ENCODE measurements at places on chromosomes 16 and 17.
A peak's percentile ranks its signal among the peaks of the same experiment; 100 is the strongest.

DNA sequence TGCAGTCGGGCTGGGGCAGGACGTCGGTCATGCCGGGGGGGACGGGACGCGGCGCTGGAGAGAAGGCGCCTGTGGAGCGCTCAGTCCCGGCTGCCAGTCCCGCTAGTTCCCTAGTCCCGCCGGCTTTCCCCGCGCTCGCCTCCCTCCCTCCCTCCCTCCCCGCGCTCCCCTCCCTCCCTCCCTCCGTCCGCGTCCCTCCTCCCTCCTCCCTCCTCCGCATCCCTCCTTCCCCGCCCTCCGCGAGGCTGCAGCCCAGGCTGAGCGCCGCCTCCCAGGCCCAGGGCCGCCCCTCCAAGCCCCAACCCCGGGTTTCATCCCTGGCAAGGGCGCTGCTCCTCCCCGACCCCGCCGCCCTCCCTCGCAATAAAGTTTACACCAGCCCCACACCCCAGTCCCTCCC, 34.8 kb downstream of the TIMM22 start:
- DNase-seq, result peak; percentile 85

- DNase-seq, result no peak
Measured at GRCh38 chr17:2011411-2012371, 13.4 kb downstream of the RTN4RL1 start.

GRCh38 chr17:9251273-9251672, 230.0 kb downstream of the NTN1 start:
- DNase-seq, result peak; percentile 28

DNA sequence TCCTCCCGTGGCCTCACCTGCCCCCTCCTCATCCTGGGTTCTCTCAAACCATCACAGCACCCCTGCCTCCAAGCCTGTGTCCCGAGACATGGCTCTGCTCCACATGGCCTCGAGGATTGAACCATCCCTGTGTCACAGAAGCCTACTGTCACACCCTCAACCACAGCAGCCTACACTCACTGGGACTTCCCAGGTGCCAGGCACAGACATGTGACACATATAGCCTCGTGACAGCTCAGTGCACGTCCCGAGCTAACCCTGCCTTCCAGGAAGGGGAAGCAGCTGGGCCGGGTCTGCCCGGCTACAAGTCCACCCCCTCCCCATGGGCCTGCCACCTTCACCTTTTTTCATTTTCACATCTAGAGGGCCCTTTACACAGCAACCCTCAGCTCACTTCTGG, 238.3 kb downstream of the CPPED1 start:
- no peak for DNase-seq

DNA sequence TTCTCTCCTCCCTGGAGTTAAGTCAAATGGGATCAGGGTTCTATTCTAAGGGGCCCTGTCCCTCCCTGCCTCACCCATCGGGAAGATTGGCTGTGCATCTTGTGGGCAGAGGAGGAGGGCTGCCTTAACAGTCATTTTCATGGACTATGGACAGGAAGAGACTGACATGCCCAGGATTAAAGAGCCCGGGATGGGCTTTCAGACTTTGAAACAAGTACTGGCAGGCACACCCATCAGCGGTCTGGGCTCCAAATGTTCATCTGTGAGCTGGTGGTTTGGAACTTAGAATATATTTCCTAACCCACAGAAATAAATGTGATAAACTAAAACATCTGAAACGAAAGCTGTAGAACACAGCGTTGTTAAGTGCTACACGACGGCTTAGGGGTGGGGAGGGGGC, 6.5 kb downstream of the SLC6A4 start:
- DNase-seq, result no peak

DNA sequence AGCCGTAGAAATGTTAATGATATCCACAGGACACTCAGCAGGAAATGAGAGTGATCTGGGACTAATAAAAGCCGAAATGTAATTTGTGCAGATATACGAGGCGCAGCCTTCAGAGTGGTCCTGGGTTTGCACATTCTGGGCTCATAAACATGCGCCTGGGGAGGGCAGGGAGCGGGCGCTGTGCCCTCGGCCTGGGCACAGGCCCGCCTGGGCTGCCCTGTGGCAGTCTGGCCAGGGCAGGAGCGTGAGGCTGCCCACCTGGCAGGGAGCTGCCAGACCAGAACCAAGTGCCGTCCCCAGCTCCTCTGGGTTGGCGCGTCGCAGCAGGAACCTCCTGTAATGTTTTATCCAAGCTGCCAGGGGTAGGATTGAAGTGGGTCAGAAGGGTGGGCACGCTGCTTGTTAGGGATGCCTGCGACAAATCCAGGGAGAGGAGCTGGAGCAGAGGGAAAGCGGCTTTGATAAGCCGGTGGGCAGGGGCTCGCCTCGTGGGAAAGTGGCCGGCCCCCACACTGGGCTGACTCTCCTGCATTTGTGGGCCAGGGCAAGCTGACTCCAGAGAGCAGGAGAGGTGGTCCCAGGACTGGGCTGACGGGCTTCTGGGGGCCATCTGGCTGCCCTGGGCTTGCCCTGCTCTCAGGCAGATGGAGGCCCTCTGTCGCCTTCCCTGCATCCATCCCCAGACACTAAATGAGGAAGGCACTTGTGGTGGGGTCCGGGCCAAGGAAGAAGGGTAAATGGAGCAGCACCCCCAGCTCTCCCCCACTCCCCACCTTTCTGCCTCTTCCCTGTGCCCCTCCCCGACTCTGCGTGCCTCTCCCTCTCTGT, 45.9 kb downstream of the SREBF1 start:
- DNase-seq, result no peak

DNA sequence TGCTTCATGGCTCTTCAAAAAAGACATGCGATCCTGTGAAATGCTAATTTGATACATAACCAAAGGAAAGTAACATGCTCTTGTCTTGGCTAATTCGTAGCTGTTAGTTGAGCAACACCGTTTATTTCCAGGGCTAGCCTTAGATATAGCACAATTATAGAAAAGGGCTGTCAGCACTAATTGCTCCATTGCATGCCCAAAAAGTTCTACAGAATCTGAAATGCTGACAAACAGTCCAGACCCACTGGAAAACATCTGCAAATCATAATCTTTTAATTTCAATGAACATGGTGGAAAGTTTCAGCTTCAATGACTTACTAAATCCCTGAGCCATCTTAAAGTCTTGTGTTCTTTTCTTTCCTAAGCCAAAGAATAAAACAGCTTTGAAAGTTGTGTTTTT, 42.9 kb upstream of the NUDT7 start:
- no peak for DNase-seq

- peak; percentile 38 for DNase-seq
Measured at GRCh38 chr16:68369697-68370580, 59.1 kb downstream of the PRMT7 start.

DNA sequence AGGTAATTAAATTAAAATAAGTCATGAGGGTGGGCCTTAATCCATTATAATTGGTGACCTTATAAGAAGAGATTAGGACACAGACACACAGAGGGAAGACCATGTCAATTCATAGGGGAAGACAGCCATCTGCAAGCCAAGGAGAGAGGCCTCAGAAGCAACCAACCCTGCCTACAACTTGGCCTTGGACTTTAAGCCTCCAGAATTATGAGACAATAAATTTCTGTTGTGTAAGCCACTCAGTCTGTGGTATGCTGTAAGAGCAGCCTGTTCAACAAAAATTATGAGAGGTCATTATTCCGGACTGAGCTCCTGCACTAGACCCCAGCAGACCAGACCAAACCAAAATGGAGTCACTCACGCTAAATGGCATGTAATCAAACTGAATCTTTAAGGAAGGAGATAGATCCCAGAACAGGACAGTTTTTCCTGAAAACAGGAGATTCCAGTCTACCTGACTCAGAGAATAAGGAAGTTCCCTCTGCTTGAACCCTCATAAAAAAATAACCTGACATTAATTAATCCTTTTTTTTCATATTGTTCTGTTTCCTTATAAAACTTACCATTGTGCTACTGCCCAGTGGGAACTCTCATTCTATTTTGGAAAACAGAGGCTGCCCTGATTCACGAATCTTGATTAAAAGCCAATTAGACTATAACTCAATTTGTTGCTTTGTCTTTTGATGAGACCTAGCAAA, 74.3 kb downstream of the DNAH3 start:
- no peak for DNase-seq

DNA sequence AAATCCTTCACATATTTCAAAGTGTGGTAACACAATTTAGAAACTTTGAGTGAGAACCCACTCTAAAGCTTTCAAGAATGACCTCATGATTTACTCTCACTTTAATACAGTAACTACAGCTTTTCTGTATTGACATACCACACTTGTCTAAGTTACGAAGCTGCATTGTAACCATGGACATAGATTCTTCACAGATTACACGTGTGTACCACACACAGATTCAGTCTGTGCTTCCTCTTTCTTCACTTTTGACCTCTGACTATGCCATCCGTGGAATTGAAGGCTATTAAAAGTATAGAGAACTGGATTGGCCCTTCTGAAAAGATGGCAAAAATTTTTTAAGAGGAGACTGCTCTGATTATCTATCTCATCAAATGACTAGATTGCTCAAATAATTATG, 172.7 kb downstream of the TANC2 start:
- DNase-seq, result no peak

DNA sequence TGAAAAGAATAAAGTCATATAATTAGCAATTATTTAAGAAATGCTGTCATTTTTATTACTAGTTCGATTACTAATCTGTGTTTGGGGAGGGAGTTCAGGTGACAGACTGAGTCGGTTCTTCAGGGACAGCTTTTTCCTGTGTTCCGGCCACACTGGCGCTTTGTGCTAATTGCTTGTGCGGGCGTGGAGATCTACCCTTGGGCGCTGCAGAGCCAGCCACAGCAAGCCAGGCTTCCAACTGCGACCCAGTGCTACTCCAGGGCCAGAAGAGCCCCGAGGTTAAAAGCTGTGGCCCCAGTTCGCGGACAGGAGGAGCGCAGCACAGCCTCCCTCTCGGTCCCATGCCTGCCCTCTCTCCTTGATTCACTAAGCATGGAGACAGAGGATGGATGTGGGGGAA, 6.5 kb upstream of the OR2C1 start:
- peak; percentile 26 for DNase-seq

DNA sequence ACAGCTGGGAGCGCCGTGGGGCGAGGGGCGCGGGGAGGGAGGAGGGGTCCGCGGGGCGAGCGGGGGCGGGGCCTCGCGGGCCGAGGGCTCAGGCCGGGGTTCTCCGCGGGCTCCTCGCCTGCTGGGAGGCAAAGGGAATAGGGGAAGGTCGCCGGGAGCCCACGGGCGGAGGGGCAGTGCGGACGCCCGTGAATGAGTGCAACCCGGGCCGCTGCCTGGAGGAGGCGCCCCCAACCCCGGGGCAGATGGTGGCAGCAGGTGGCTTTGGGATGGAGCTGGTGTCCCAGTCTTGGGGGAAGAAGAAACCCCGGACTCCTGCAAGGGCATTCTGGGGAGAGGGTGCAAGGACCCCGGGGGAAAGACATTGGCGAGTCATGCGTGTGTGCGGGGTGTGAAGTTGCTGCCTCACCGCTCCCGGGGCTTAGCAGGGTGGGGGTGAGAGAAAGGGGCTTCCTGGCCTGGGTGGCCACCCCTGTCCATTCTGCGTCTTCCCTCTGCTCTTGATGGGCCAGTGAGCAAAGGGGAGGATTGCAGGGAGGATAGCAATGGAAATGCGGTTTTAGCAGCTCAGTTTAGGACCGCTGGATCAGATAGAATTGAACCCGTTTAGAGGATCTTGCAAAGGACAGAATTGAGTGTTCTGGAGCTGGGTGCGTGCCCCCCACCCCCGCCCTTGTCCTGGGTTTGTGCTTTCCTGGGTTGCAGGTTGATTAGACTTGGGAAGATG, 526 bp downstream of the KIAA0513 start:
- no peak for DNase-seq

GRCh38 chr17:67801626-67802175, 23.6 kb upstream of the BPTF start:
- no peak for DNase-seq

DNA sequence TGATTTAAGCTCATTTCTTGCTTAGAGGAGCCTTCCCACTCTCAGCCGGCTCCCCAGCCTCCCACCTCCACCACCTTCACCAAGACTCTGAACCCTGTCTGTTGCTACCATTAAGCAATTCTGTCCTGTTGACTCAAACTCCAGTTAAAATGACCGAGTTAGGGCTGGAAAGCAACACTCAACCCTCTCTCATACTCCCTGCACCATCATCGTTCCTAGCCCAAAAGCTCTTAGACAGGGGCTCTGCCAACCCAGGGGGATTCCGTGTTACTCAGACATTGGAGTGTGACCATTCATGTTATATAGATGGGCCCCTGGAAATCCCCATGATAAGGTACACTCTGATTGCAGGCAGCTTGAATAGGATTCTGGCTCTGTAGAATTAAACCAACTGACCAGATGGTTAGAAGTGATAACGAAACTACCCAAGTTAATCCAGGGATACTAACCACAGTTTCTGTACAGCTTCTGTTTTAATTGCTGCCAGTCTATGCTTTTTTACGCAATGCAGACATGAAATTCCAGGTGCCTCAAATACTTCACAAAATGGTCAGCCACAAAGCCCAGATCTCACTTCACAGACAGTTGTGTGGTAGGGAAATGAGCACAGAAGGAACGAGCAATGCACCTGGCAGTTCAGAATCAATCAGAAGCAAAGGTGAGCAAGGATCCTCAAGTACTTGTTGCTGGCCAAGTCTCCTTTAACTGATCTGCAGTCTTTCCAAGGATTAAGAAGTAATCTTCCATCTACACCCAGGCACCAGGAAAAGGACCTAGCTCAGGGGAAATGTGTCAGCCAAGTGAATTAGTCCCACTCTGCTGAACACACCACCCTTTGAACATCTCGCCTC, 2.1 kb downstream of the SSTR2 start:
- no peak for DNase-seq

DNA sequence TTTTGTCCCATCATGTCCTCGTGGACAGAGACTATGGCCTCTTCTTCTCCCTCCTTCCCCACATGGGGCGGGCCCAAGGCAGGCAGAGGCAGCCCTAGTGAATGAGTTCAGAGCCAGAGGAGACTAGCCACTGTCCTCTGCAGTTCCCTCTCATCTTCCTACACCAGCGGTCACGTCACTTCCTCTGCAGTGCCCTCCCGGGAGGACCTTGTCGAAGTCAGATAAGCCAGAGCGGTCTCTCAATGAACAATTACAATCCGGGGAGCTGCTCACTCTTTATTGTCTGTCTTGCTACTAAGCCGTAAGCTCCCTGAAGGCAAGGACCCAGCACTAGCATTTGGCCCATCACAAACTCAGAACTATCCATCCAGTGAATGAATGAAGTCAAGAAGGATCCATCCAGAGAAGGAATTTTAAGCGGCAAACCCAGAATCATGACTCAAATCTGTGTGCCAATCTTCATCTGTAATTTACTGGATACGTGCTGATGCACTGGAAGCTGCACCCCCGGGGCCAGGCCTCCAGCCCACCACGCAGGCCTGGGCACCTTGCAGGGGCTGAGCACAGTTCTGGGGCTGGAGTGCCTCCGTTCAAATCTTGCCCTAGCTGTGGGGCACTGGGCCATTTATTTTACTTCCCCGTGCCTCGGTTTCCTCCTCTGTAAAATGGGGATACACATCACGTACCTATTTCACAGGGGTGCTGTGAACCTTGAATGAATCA, 18.1 kb downstream of the ZNF423 start:
- DNase-seq, result no peak
